ENCODE measurements at places on chromosomes 16 and 17.

GRCh38 chr16:715477-716199, 720 bp downstream of the METRN start:
- no peak for DNase-seq

GRCh38 chr17:37079735-37080134, 131.0 kb downstream of the AATF start:
- DNase-seq: no peak

GRCh38 chr16:87607223-87607622, 4.9 kb downstream of the JPH3 start:
- no peak for DNase-seq

DNA sequence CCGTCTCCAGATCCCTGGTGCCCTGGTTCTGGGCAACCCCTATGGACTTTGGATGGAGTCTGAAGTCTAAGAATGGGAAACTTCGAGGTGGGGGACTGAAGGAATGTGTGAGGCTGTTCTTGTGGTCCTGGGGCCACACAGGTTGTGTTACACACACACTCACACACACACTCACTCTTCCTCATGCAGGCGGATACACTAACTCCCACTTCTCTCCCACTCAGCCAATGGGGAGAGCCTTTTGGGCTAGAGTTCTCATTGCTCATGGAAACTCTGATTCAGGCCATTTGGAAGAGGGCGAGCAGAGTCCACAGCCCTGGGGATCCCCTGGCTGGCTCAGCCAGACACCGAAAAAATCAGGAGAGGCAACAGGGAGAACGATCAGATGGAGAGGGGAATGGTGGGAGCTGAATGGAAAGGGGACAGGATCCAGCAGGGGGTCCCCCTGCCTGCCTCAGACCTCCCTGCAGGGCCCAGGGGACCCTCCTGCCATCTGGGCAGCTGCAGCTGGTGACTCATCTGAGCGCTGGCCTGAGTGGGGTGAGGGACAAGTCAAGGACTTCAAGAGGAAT, 9.1 kb downstream of the IGFBP4 start:
- no peak for DNase-seq

DNA sequence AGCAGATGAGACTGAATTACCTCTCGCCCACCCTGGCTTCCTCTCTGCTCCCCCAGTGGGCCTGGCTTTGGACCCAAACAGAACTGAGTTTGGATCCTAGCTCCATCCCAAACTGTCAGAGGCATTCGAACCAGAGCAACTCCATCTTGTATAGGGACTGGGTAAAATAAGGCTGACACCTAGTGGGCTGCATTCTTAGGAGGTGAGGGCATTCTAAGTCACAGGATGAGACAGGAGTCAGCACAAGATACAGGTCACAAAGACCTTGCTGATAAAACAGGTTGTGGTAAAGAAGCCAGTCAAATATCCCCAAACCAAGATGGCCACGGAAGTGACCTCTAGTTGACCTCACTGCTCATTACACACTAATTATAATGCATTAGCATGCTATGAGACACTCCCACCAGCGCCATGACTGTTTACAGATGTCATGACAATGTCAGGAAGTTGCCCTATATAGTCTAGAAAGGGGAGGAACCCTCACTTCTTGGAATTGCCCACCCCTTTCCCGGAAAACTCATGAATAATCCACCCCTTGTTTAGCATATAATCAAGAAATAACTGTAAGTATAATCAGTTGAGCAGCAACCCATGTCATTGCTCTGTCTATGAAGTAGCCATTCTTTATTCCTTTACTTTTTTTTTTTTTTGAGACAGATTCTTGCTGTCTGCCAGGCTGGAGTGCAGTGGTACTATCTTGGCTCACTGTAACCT, 44.4 kb downstream of the LYRM1 start:
- DNase-seq: no peak
